ENCODE measurements at places on chromosomes 2 and 18.

DNA sequence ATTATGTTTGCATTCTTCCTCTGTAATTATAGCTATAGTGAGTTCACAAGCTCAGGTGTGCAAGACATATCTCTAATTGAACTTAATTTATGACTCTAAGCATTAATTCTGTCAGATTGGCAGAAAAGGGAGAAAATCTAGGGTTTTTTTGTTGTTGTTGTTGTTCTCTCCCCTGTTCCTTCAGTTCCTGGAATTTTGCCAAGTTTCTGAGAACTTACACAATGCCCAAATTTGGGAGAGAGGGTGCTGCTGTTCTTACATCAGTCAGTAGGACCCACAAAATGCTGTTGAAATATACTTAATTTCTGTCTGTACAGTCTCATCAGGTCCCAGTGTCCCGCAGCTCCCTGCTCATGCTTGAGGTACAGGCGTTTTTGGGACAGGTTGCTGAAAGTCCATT lies 221.8 kb upstream of the RBMS1 start:
- DNase-seq, result no peak

DNA sequence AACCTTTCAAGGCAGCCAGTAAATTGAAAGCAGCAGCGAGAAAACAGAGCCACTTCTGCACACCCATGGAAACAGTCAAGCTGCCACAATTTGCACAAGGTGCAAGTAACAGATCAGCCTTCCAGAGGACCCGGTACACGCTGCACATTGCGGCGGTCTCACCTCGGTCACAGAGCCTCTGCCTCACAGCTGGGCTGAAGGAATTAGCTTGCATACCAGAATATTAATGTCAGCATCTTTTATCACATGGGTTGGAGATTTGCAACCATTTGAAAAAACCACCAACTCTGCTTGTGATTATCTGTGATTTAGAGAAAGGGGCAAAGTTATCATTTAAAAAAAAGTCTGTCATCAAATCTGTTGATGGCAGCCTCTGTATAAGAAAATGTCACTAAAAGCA lies 330.5 kb upstream of the TCF4 start:
- DNase-seq, result no peak

GRCh38 chr2:200828572-200829257 lies 17.0 kb downstream of the BZW1 start:
- DNase-seq, result no peak

GRCh38 chr2:165877565-165878550 lies 75.7 kb downstream of the TTC21B start:
- DNase-seq, result no peak

- DNase-seq, result no peak
These were observed 98.6 kb downstream of the NOL10 start for GRCh38 chr2:10591207-10591606.

Data from memory B cell (primary cell).